ENCODE measurements at places on chromosomes 11 and 22.

- peak; percentile 20 for DNase-seq
Measured at GRCh38 chr22:40592352-40593113, 44.0 kb downstream of the MRTFA start.

- no peak for DNase-seq
Measured at GRCh38 chr22:21094911-21095772, 49.4 kb downstream of the LRRC74B start.

DNA sequence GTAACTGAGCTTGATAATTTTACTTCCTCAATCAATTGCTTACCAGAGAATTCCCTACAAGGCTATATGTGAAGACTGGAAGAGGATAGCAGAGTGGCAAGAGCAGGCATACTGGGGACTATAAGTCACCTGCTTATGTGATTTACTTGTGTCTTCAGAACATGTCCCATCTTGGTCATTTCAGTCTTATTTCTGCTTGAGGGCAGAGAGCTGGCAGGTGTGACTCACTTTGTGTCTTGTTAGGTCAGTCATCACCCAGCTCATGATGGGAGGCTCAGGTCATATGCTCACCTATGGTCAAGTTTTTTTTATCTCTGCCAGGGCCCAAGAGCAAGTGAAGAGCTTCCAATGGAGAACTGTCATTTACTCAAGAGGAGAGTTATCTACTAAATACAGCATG lies 6.2 kb downstream of the SRSF8 start:
- no peak for DNase-seq

DNA sequence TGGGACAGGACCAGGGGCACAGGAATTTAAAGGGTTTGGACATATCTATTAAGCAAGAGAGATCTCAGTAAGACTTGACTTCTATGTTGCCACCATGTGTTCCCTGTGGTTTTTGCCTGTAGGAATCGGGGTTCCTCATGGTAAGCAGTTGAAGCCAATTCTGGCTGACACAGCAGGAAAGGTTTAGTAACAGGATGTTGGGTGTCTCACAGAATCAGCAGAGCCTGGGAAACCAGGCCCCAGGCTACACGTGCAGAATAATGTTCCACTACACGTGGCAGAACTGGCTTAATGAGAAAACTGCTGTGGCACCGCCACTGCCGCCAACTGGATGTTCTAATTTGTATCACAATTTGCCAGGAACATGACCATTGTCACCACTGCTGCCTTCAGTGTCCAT lies 264.6 kb upstream of the PLET1 start:
- DNase-seq, result no peak

DNA sequence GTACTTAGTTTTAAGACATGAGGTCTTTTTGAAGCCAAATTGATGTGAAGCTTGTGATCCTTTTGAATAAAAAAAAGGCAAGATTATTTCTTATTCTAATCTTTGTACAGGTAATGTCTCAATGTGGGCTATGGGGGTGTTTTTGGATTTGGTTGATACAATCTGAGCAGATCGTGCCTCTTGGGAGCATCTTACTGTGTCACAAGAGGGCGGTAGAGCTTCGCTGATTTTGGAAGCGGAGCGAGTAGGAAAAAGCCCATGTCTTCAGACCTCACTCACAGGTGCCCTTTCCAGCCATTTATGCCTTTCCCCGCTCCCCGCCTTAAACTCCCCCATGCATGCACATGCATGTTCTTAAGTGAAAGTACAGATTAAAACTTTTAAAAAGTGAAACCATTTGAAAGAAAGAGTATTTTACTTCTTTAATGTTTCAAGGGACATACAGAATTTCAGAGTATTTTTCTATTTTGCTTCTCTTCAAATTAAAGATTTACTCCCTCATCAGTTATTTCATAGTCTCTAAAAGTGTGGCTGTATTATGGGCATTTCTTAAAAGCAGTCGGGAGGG lies 18.8 kb downstream of the DDX25 start:
- peak; percentile 41 for DNase-seq

- DNase-seq, result no peak
Measured at GRCh38 chr11:134004496-134005172, 47.9 kb upstream of the IGSF9B start.

GRCh38 chr11:130785380-130786116 lies 130.7 kb downstream of the SNX19 start:
- DNase-seq, result no peak
